ENCODE measurements at places on chromosomes 16 and 17. TPM values are rescaled to one million over a fixed set of nuclear protein-coding genes. Genes with fewer than 3 reads are reported as not detected.

GRCh38 chr16:68762996-68763756, 26.1 kb downstream of the CDH1 start:
- H3K4me1 ChIP-seq = peaks cover 4% of the 10 kb centered on the region

DNA sequence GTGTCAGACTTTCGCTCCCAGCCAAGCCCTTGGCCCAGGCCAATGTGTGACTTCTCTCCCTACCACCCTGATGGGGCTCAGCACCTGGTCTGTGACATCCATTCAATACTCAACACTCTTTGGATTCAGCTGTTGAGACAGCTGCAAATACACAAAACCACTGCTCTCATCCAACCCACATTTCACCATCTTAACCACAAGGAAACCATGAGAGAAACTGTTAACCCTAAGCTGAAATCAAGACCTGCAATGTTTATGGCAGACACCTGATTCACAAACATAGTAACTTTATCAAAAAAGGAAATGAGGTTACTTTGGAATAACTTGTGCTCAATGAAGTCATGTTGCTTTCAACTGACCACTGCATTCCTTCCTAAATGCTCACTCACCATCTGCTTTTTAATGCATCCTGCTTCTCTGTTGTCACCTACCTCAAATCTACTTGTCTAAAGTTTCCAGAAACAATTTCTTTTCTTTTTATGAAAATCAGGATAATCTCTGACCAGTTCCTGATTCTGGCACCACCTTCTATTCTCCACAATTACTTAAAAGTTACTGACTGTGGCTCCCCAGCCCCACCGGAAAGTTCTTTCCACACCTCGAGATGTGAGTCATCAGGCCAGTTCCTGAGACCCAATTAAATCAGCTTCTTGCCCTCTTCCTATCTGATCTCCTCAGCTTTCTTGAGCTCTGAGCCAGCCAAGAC, 88.2 kb downstream of the NOG start:
- H3K27me3 ChIP-seq = peaks cover 50% of the 10 kb centered on the region
- H3K36me3 ChIP-seq = no peaks in the 10 kb centered on the region
- peak; percentile 16 for DNase-seq

DNA sequence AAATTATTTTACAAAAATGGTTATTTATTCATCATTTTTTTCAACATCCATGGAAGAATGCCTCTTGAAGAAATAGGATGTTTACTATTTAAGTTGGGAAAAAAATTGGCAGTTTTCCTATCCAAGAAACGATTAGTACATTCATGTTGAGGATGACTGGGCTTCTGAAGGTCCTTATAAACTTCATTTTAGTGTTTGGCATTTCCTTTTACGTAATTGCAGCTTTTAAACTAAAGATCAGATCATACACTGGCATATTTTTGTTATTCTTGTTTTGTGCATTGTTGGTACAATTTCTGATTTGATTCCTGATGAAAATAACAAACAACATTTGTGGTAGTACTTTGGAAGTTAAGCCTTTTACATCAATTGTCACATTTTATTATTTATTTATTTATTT, 11.5 kb downstream of the KCNJ16 start:
- no peak for DNase-seq
- H3K27ac ChIP-seq = no peak overlapping the region
- no peaks in the 10 kb centered on the region for H3K36me3 ChIP-seq
- H3K4me3 ChIP-seq = no peak overlapping the region
- H3K27me3 ChIP-seq = no peaks in the 10 kb centered on the region
- H3K4me1 ChIP-seq = peaks cover 8% of the 10 kb centered on the region

- H3K27ac ChIP-seq = no peak overlapping the region
- no peak for DNase-seq
- no peaks in the 10 kb centered on the region for H3K36me3 ChIP-seq
- no peak overlapping the region for H3K4me3 ChIP-seq
- H3K27me3 ChIP-seq = no peaks in the 10 kb centered on the region
- peaks cover 22% of the 10 kb centered on the region for H3K4me1 ChIP-seq
Observed at GRCh38 chr17:61480414-61480807, 28.2 kb downstream of the TBX4 start.

GRCh38 chr17:77882481-77883212, 75.9 kb upstream of the TNRC6C start:
- H3K4me3 ChIP-seq = no peak overlapping the region
- no peaks in the 10 kb centered on the region for H3K36me3 ChIP-seq
- peaks cover 5% of the 10 kb centered on the region for H3K4me1 ChIP-seq
- no peak overlapping the region for H3K27ac ChIP-seq
- H3K27me3 ChIP-seq = no peaks in the 10 kb centered on the region

DNA sequence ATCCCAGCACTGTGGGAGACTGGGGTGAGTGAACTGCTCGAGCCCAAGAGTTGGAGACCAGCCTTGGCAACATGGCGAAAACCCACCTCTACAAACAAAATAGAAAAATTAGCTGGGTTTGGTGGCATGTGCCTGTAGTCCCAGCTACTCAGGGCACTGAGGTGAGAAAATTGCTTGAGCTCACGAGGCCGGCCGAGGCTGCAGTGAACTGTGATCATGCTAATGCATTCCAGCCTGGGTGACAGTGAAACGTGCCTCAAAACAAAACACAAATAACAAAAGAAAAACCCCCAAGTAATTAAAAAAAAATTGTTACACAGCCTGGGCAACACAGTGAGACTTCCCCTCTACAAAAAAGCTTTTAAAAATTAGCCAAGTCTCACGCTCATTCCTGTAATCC, 5.0 kb downstream of the CCDC47 start:
- H3K4me1 ChIP-seq = peaks cover 6% of the 10 kb centered on the region
- no peak overlapping the region for H3K4me3 ChIP-seq
- no peaks in the 10 kb centered on the region for H3K36me3 ChIP-seq
- no peaks in the 10 kb centered on the region for H3K27me3 ChIP-seq
- DNase-seq = no peak

GRCh38 chr17:8253801-8254200, 4.7 kb downstream of the PFAS start:
- peak; percentile 33 for DNase-seq
- H3K36me3 ChIP-seq = no peaks in the 10 kb centered on the region
- H3K4me3 ChIP-seq = no peak overlapping the region
- no peaks in the 10 kb centered on the region for H3K27me3 ChIP-seq
- H3K27ac ChIP-seq = no peak overlapping the region

GRCh38 chr16:53064081-53064578, 9.3 kb downstream of the CHD9 start:
- H3K4me3 ChIP-seq = no peak overlapping the region
- DNase-seq = no peak
- H3K4me1 ChIP-seq = no peaks in the 10 kb centered on the region
- no peaks in the 10 kb centered on the region for H3K27me3 ChIP-seq

GRCh38 chr17:21204935-21205334, 9.0 kb downstream of the TMEM11 start:
- no peak overlapping the region for H3K27ac ChIP-seq
- H3K4me1 ChIP-seq = no peaks in the 10 kb centered on the region
- no peak overlapping the region for H3K4me3 ChIP-seq
- no peaks in the 10 kb centered on the region for H3K27me3 ChIP-seq

DNA sequence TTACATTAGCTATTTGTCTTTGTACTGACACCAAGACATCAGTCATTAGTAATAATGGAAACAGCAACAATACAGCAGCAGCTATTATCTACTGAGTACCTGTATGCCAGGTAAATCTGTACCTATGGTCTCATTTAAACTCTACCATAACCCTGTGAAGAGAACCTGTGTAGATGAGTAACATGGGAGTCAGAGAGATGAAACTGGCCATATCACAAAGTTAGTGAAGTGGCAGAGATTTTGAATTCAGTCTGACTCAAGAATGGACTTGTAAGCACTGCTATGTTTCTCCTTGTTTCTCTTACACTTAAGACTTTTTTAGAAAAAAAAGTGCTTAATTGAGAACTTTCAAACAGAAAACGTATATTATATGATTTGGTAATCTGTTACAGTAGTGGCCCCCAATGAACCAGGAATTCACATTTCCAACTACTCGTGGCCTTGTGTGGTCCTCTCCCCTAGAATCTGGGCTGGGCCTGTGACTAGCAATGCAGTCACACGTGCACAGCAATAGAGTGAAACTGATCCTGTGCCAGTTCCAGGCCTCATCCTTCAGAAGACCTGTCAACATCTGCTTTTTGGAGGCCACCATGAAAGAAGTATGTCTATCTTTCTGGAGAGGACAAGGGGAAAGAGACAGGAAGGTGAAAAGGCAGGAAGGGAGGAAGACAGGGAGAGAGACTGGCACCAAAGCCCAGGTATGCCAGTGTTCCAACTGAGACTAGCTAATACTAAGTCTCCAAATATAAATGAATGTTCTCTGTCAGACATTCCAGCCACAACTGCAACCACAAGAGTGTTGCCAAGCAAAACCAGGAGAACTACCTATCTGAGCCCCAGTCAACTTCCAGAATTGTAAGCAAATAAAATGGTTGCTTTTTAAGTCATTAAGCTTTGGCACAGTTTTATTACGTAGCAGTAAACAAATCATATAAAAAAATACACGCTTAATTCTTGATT, 12.0 kb downstream of the CRLF3 start:
- no peaks in the 10 kb centered on the region for H3K27me3 ChIP-seq
- H3K27ac ChIP-seq = no peak overlapping the region
- no peak for DNase-seq
- H3K4me1 ChIP-seq = no peaks in the 10 kb centered on the region
- no peak overlapping the region for H3K4me3 ChIP-seq

- no peaks in the 10 kb centered on the region for H3K27me3 ChIP-seq
Observed at GRCh38 chr17:6641247-6641863, 495 bp downstream of the TXNDC17 start.

DNA sequence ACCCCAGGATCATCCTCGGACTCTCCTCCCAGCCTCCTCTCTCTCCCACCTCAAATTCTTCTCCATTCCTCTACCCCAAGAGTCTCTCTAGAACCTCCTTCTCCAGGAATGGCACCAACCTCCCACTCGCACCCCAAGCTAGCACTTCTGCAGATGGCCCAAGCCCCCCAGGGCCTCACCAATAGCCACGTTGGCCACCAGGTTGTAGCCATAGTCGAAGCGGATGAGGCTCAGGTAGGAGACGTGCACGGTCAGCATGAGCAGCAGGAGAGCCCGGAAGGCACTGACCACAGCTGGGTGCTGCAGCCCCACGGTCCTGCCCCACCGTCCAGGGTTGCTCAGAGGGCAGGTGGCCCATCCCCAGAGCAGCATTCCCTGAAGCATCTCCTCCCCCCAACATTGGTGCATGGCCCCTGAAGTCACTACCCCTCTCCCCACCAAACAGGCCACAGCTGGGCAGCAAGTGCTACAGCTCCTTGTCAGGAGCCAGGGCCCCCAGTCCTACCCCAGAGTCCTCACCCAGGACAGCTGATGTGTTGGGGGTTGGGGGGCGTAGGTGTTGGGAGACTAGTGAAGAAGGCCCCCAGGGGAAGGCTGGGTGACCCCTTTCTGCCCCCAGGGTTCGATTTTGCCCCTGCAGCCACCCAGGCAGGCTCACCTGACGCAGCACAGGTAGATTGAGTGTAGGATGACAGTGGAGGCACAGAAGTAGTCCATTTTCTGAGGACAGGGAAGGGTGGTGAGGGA, 5.3 kb downstream of the PNMT start:
- no peak overlapping the region for H3K27ac ChIP-seq
- H3K36me3 ChIP-seq = no peaks in the 10 kb centered on the region
- H3K4me1 ChIP-seq = peaks cover 34% of the 10 kb centered on the region
- no peak overlapping the region for H3K4me3 ChIP-seq

- DNase-seq = no peak
- no peak overlapping the region for H3K4me3 ChIP-seq
- H3K27me3 ChIP-seq = no peaks in the 10 kb centered on the region
- no peaks in the 10 kb centered on the region for H3K4me1 ChIP-seq
- H3K36me3 ChIP-seq = no peaks in the 10 kb centered on the region
- H3K27ac ChIP-seq = no peak overlapping the region
Observed at GRCh38 chr17:9123594-9124553, 102.6 kb downstream of the NTN1 start.

- no peak overlapping the region for H3K27ac ChIP-seq
- no peaks in the 10 kb centered on the region for H3K36me3 ChIP-seq
- no peak for DNase-seq
- no peaks in the 10 kb centered on the region for H3K27me3 ChIP-seq
Observed at GRCh38 chr17:52105591-52105990, 52.9 kb downstream of the CA10 start.

DNA sequence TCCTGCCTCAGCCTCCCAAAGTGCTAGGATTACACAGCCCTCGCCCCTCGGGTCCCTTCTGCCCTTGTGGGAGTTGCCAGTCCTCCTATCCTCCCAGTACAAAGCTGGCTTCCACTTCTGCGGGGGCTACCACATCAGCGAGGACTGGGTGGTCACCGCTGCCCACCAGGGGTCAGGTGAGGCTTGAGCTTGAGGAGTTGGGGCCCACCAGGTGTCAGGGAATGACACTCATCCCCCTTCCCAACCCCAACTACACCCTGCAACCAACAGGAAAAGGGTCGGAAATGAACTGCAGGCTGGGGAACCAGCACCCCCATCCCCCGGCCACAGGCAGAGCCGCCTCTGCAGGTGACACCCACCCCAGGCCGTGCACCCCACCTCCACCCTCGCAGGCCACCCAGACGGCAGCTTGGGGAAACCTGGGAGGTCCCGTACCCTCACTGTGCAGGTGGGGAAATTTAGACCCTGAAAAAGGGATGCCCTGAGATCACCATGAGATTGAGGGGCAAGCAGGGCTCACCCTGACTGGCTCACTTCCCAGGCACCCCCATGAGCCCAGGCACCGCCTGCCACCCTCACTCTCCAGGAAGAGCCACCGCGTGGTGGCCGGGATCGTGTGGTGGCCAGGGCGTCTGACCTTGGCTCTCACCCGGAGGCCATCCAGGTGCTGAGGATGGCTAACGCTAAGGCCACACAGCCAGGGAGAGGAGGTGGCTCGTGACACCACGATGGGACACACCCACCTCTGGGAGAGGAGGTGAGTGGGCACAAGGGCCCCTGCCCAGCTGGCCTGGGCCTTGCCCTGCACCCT, 8.0 kb downstream of the CTRB1 start:
- H3K27me3 ChIP-seq = no peaks in the 10 kb centered on the region
- H3K4me3 ChIP-seq = no peak overlapping the region
- no peaks in the 10 kb centered on the region for H3K4me1 ChIP-seq
- DNase-seq = no peak
- no peak overlapping the region for H3K27ac ChIP-seq

The MSLN gene
- 2.4 TPM for total RNA-seq

The IL21R gene
- total RNA-seq = 0.10 TPM

The EXOSC6 gene
- total RNA-seq = 24.7 TPM

The EFCAB5 gene
- 0.12 TPM for total RNA-seq

The PMFBP1 gene
- total RNA-seq = 1.4 TPM

The TBC1D26 gene
- total RNA-seq = 1.7 TPM

The ZNF213 gene
- total RNA-seq = 3.8 TPM

The WWOX gene
- total RNA-seq = 39.8 TPM

The NEK8 gene
- 3.3 TPM for total RNA-seq

The DUS2 gene
- 11.8 TPM for total RNA-seq

The USP31 gene
- 5.7 TPM for total RNA-seq

The MMD gene
- total RNA-seq = 34.7 TPM

The FAM83G gene
- total RNA-seq = 25.4 TPM

The KRT33B gene
- not detected for total RNA-seq

The NME3 gene
- 34.8 TPM for total RNA-seq

The TTC19 gene
- 42.5 TPM for total RNA-seq

The ABCC11 gene
- total RNA-seq = 0.88 TPM
